ENCODE measurements at places on chromosomes 11 and 22.

GRCh38 chr22:43853328-43853931, 8.9 kb downstream of the SULT4A1 start:
- DNase-seq, result no peak

DNA sequence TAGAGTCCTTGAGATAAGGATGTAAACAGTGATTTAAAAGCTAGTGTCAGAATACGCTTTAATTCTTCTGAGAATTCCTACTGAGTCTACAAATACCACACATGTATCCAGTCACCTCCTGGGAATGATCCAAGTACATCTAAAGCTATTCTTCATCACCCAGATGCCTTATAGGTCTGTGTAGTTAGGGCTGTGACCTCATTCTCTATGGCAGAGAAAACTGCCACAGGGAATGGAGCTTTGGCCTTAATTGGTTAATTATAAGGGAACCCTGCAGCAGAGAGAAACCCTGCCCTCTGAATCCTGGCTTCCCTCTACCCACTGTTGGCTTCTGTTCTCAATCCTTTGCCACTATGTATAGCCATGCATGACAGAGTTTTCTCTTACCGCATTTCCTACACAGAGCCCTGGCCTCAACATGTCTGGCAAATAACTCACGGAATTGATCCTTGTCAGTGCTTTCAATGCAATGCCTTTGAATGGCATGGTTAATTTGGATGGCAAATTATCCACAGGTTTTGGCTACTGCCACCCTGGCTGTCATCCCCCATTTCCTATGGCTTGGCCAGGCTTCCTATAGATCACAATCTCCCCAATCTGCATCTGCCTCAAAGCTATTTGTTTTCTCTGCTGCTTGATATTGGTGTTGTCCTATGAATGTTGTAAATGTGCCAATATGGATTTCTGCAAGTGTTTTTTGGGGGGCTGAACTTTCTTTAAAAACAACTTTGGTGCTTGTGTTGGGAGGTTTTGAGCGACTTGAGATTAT, 2.9 kb downstream of the DIXDC1 start:
- no peak for DNase-seq

DNA sequence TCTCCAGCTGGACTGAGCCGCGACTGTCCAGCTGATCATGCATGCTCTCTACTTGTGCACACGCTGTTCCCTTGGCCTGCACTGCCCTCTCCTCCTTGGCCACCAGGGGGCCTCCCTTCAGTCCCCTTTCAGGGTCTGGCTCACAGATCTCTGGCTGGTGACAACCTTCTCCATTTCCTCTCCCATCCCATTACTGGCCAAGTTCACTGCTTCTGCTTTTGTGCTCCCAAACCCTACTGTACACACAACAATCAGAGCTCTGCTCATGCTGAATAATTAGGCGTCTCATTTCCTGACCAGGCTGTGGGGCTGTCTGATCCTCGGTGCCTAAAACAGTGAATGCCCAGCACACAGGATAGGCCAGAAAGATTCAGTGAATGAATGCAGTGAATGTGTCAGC, 224.0 kb upstream of the NARS2 start:
- no peak for DNase-seq

DNA sequence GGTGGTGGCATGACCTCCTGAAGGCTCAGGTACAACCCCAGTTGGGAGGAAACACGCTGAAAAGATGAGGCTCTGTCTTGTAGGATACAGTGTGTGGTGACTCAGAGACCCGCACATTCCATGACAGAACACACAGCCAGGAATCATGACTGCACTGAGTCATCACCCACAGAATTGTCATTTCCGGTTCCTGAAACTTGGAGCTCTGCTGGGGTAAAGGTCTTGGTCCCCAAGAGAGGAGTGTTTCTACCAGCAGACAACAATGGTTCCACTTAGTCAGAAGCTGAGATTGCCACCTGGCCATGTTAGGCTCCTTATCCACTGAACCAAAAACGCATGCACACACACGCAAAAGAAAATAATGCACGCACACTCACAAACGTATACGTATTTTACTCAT, 31.5 kb upstream of the CYB5R3 start:
- DNase-seq, result no peak

- no peak for DNase-seq
Measured at GRCh38 chr22:35072925-35073324, 7.0 kb downstream of the ISX start.

DNA sequence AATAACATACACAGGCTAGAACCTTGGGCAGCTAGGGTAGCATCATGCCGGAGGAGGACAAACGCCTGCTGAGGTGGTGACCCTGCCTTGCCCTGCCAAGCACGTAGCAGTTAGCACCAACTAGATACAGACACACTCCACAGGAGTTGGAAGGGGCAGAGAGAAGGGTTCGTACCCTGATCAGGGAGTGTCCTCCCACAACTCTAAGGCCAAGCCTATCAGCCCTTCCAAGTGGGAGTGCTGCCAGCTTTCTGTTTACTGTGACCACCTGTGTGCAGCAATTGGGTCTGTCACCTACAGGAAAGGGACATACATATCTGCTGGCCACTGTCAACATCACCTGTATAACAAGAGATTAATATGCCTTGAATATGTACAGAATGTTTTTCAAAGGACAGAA, 1.9 kb upstream of the THAP7 start:
- DNase-seq, result no peak

All from DMS79 (cell line).